HL-60 (cell line): ENCODE measurements at places on chromosomes 5 and 9.

DNA sequence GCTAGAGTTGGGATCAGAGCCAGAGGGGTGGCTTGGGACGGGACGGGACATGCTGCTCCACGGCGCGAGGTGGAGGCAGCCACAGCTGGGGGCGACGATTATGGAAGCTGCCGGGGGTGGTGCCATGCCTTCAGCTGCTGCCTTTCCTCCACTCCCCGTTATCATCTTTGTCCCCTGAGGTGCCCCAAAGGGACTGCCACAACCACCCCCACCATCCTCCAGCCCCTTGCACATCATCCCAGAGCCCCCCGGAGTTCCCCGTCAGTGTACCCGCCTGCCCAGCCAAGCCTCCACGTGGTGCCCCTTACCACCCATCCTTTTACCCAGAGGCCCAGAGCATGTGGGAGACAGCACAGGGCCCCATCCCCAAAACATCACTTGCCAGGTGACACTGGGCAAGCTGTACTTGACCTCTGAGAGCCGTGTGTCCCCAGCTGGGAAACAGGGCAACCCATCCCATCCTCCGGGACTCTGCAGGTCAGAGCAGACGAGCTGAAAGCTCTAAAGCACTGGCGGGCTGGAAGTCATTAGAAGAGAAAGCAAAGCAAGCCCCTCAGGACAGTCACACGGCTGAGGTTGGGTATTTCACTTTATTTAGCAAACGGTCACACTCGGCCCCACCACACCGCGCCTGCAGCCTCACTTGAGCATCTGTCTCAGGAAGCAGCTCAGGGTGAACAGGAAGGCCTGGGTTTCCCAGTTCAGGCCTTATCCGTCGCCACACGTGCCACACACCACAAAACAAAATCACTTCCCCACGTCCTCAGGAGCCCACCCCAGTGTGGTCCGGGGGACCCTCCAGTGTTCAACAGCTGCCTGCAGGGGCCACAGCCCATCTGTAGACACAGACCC is 19.5 kb upstream of the MXD3 start:
- no peak for DNase-seq

DNA sequence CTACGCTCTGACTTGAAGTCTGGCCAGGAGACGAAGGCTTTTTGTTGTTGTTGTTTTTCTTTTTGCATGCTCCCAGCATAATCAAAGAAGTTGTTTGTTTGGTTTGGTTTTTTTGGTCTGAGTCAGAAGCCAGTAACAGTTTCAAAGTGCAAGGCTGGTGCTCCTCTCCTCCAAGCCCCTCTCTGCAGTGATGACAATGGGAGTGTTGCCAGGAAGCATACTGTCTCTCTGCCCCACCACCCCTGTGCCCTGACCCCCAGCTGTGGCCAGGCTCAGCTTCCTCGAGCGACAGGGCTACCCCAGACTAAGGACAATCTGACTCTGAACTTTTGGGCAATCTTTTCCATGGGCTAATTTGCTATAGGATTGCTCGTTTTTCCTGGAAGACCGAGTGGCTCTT is 173.8 kb upstream of the PITX1 start:
- DNase-seq = no peak

DNA sequence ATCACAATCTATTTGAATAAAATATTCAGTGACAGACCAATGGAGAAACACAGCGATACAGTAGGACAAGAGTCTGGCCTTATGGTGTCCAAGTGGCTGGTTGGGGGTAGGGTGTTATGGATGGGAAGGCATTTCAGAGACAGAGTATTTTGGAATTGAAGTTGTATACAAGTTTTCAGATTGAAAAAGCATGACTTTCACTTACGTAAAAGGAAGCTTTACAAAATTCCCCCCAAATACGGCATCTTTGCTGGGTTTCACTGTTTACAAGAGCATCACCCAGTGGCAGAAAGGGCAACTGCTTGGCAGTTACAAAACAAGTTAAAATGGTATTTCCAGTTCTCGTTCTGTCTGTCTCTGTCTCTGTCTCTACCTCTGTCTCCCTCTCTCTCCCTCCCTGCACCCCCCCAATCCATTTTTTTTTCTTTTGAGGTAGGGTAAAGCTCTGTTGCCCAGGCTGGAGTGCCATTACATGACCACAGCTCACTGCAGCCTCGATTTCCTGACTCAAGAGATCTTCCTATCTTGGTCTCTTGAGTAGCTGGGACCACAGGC is 86.2 kb downstream of the PTPN3 start:
- peak; percentile 23 for DNase-seq

DNA sequence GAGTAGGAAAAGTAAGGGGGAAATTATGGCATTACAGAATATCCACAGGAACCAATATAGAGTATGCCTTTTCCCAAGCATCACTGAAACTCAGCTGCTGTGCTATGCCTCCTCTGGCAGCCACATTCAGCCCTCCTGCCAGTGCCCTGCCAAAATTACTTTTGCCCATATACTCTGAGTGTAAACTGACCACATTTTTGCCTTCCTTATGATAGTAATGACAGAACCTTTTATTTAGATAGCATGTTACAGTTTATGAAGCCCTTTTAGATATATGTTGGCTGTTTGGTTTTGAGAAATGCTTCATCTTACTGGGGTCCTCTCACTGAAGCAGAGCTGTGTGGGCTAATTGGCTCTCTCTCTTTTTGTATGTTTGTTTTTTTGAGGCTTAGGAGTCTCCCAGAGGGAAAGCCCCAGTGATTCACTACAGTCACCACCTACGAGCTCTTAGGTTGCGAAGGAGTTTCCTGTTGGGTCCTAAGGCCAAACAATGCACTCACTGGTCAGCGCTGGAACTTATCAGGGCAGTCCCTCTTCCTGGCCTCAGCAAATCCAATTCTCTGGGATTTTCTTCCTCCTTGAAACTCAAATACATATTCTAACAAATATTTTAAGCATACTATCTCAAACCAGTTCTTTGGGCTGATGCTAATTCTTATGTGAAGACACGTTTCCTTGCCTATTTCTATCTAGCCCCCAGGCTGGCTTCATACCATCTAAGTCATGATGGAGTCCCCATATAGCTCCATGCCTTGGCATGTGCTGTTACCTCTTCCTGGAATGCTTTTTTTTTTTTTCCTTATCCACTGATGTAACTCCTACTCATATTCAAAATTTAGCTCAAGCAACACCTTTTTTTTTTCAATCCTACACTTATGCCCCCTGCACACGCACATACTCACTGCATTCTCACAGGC is 3.7 kb downstream of the PHF24 start:
- no peak for DNase-seq

DNA sequence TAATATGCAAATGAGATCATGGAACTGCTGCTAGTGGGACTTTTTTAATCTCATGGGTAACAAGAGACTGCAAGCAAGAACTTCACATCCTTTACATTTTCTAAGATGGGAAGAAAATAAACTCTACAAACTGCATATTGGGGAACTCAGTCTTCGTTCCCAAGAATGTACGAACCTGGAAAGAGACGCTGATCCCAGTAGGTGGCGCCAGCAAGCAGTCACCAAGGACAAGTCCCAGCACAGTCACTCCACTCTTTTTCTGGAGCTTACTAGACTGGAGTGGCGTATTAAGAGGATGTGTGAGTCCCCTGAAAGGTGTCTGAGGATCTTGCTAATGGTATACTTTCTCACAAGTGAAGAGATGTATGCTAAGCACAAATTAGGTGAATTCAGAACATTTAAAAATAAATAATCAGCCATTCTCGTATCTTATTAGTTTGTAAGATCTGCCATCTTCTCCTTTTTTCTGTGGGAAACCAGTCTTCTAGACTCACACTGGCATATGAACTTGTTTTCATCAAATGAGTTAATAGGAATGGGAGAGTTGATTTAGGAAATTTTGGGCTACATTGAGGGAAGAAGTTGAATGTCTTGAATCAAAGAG is 16.0 kb upstream of the PUM3 start:
- no peak for DNase-seq

GRCh38 chr5:121841892-121842291 is 9.8 kb upstream of the FTMT start:
- no peak for DNase-seq

- no peak for DNase-seq
Observed at GRCh38 chr9:28120184-28120583, 546.9 kb upstream of the C9orf72 start.

DNA sequence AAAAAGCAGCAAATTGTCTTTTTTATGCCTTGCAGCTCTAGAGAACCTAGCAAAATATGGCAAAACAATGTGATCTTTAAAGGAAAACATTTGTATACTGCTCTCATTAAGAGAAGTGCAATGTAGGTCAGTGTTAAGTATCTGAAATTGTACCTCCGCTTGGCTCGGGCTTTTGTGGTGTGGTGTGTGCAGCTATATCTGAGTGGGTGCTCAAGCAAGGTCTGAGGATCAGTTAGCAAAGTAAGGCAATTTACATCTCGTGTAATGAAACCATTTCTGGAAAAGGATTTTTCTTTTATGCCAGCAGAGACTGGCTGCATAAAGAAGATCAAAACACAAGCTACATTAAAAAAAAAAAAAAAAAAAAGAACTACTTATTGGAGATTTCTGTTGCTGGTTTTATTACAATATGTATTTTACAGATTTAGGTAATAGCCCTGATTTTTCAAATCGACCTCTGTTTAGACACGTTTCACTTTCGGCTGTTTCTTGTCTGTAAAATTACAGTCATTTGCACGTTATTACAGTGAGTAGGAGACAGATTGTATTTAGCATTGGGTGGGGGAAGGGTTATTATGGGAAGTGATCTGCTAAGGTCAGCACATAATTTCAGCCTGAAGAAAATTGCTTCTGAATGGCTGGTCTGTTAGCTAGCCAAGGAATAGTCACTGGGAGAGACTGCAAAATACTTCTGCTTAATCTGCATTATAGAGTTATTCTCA is 7.9 kb upstream of the ZNF608 start:
- DNase-seq = no peak

DNA sequence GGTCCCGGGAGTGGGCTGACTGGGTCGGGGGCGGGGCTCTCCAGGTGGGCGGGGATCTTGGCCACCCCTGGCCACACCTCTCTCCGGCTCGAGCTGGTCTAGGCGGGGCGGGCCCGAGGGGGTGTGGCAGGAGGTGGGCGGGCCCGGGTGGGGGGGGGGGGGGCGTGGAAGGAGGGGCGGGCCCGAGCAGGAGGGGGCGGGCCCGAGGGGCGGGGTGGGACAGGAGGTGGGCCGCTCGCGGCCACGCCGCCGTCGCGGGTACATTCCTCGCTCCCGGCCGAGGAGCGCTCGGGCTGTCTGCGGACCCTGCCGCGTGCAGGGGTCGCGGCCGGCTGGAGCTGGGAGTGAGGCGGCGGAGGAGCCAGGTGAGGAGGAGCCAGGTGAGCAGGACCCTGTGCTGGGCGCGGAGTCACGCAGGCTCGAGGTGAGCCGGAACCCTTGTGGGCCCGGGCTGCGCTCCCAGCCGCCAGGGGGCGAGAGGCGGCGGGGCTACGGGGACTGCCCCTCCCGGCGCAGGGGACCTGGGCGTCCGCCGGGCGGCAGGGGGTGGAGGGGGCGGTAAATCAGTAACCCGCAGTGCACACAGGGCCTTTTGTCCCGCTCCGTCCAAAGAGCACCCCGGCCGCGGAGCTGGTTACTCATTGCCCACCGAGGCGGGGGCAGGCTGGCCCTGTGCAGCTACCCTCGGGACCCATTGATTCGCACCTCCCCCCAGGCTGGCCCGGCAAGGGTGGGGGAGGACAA is at the start of gene FGFR4:
Gene FGFR4 (plus strand): TSS at position 262 of the 744 bp plus-strand sequence. CDS start 2,688 bp downstream, outside the sequence.
- peak; percentile 22 for DNase-seq

DNA sequence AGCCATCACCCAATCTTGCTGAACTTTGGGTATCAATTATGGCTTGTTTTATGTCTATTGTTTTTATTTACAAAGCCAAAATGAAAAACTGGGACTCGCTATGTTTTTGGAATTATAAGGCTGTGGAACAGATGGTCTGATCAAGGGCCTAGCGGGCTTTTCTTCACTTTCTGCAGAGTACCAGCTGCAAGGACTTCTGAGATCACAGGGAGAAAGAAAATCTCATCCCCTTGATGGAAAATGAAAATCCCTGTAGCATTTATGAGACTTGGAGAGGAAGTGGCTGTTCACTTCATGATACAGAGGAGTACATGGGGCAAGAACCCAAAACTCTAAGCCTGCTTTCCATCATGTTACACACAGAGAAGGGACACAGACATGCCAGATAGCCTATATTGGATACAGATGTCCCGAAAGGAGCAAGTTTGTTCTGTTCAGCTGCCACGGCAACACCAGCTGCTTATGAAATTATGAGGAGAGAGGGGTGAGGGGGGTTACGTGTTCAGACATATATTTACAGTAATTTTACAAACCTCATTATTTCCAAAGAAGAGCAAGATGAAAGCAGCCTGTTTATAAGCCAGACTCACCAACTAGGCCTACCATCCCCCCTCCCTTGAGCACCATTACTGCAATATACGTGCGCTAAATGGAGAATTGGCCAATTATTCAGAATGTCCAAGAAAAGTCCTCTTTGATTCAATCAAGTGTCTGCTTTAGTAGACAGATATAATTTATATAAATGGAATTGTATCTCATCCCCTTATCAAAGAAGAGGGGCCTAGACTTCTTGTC is 220.0 kb downstream of the MARCHF11 start:
- no peak for DNase-seq
